ENCODE measurements at places on chromosomes 4 and X. TPM values are rescaled to one million over a fixed set of nuclear protein-coding genes. Genes with fewer than 3 reads are reported as not detected.

KCNIP4 gene
- polyA plus RNA-seq: not detected

SSX4 gene
- polyA plus RNA-seq: not detected

MTHFD2L gene
- 5.1 TPM for polyA plus RNA-seq

PRDM8 gene
- polyA plus RNA-seq: 1.8 TPM

ZNF141 gene
- polyA plus RNA-seq: 2.8 TPM

EBP gene
- polyA plus RNA-seq: 47.2 TPM

NAA11 gene
- not detected for polyA plus RNA-seq

BEX1 gene
- polyA plus RNA-seq: not detected

ABCD1 gene
- polyA plus RNA-seq: 9.6 TPM

MAGEB2 gene
- not detected for polyA plus RNA-seq

MEPE gene
- not detected for polyA plus RNA-seq

MAGEA2 gene
- not detected for polyA plus RNA-seq

GABRB1 gene
- polyA plus RNA-seq: not detected

ERAS gene
- not detected for polyA plus RNA-seq

Measured in adipose tissue (tissue), 3 donors.